ENCODE measurements at places on chromosomes 6 and 20.

GRCh38 chr20:50290112-50290511 is 99.5 kb downstream of the CEBPB start:
- DNase-seq: no peak

GRCh38 chr6:165694296-165694695 is 31.3 kb upstream of the PDE10A start:
- no peak for DNase-seq

DNA sequence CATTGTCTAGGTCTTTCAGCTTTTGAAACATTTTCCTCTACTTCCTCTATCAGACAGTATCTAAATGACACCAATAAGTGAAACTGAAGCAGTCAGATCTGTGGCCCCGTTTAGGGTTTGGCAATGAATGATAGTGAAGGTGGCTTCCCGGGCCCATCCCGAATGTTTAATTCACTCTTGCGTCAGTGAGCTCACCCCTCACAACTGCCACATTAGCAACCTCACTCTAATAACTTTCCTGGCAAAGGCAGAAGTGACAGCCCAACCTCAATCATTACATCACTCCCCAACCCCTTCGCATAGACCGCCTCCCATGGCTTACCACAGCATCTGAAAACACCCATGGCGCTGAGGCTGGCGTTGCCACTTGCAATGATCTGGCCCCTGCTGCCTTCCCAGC is 92.4 kb upstream of the CD83 start:
- peak; percentile 18 for DNase-seq

DNA sequence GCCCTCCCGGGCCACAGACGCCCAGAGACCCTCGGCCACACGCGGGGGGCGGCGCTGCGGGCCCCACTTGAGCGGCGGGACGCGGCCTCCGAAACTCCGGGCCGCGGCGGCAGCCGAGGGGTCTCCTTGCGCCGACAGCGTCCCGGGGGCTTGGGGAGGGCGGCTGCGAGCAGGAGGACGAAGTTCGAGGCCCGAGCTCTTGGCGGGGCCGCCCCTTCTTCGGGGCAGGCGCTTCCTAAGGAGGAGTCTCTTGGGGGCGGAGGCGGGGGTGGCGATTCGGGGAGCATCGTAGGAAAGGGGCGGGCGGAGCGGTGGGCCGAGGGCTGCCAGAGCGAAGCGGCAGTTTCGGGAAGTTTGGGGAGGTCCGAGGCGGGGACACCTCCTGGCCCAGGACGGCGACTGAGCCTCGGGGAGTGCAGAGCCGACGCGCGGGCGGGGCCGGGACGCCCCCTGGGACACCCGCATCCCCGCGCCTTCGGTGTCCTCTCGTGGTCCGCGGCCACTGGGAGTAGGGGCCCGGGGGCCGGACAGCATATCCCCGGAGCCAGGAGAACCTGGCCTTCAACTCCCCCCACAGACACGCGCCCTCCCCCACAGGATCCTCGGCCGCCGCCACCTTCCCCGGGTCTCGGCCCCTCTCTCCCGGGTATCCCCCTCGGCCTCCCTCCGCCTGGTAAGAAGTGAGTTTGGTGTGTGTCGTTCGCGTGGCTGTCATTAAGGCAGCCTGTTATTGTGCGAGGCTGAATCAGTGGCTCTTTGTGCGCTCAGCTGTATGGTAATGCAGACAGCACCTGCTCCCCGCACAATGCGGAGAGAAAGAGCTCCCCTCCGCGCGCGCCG is 613 bp upstream of the DLL1 start:
- peak; percentile 53 for DNase-seq

DNA sequence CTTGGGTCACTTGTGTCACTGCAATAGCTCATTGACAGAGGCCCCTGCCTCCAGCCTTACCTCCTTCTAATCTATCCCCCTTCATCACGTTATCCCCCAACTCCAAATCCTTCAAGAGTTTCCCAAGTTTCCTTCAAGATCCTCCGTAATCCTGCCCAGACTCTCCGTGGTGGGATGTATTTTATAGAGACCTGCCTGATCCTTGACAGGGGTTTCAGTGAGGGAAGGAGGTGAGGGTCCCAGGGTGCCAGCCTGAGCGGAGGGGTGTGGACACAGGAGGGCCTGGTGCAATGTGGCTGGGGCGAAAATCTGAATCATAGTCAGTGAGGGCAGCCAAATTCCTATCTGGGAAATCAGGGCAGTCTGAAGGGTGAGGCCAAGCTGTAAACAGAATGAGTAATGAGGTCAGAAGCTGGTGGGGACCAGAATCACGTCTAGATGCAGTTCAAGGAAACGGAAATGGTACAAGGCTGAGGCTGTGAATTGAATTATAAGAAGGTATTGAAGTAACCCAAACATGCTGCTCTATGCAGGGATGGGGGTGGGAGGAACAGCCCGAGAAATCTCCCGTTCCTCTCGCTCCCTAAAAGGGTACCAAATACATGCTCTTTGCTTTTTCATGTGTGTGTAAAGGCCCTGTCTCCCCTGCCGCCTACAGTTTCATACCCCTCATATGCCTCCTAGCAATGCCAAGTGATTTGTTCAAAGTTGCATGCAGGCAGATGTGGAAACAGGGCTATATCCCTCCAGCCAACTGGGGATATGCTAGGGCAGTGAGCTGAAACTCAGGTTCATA is 35.4 kb upstream of the PIM1 start:
- DNase-seq: no peak

- no peak for DNase-seq
Measured at GRCh38 chr20:10653599-10654249, 20.1 kb downstream of the JAG1 start.
